Ovary (tissue), 10 donors: ENCODE measurements at places on chromosomes 1 and 21.

DNA sequence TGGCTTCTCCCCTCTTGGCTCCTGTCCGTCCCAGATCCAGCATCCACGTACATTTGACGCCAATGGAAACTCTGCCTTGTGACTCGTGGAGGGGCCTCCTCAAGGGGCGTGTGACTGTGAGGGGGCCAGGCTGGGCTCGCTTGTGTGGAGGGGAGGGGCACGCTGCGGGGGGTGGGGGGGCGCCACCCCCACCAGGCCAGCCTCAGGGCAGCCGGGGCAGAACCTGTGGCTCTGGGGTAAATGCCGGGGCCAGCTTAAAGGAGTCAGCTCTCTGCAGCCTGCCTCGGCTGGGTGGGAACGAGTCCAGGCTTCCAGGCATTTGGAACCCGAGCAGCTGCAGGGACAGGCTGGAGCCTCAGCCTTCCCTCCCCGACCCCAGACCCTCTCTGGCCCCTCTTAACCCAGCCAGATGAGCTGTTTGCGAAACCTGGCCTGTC lies 94.1 kb downstream of the SIK1 start:
- DNase-seq: no peak

DNA sequence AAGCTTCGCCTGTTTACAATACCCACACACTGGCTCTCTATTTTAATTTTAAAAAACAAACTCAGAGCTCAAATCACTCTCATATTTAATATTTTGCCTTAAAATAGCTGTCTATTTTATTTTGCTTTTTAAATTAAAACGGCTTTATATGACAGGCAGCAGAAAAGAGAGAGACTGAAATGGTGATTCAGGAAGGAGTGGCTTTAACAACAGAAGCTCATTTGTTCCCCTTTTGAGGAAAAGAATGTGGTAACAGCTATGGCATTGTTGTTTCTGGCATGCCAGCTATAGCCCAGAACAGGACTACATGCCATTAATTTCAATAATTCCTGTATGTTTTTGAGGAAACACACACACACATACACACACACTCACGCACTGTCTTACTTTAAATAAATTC lies 234.2 kb upstream of the PTBP2 start:
- DNase-seq: no peak

DNA sequence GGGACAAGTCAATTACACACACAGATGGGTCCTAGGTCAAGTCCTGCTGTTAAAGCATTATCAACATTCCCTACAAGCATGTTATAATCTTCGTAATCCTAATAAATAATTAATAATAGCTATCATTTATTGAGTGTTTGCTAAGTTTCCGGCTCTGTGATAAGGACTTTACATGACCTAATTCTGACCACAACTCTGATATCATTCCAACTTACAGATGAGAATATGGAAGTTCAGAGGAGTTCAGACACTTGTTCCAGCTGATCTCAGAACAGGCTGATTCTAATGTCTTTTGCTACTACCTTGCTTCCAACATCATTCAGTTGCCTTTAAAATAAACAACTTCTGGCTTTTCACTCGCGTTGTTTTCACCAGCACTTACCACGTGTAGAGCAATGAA lies 770.1 kb upstream of the CXADR start:
- DNase-seq: no peak

GRCh38 chr1:203274603-203275381 lies 30.5 kb upstream of the BTG2 start:
- peak; percentile 72 for DNase-seq

GRCh38 chr1:241586905-241587512 lies 53.2 kb downstream of the CHML start:
- DNase-seq: no peak

DNA sequence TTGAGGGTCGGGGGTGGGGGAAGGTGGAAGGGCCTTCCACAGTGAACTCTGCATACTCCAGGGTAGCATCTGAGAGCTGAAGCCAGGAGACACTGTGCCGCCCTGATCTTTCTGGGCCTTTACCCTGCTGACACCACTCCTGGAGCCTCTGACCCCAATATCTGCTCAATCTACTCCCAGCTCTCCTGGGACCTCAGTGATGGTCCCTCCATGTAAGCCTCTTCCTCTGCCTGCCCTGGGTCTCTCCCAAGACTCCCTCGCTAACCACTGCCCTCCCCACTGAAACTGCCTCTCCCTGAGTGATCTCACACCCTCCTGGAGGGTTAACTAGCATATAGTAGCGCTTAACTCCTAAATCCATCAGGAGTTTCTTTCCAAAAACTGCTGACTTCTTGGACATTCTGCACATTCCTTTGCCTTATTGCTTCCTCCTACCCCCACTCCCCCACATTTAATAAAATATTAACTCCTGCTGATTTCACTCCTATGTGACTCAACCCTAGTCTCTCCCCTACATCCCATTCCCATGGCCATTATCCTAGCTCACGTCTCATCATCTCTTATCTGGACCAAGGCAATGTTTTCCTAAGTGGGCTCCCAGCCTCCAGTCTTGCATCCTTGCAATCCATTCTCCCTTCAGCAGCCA lies 145.6 kb downstream of the HMGB4 start:
- DNase-seq: no peak

GRCh38 chr1:154328318-154329151 lies 3.2 kb downstream of the ATP8B2 start:
- DNase-seq: peak; percentile 94

GRCh38 chr1:245823408-245824147 lies 668.8 kb downstream of the KIF26B start:
- no peak for DNase-seq

- peak; percentile 32 for DNase-seq
Measured at GRCh38 chr1:59061876-59062275, 235.0 kb upstream of the FGGY start.

DNA sequence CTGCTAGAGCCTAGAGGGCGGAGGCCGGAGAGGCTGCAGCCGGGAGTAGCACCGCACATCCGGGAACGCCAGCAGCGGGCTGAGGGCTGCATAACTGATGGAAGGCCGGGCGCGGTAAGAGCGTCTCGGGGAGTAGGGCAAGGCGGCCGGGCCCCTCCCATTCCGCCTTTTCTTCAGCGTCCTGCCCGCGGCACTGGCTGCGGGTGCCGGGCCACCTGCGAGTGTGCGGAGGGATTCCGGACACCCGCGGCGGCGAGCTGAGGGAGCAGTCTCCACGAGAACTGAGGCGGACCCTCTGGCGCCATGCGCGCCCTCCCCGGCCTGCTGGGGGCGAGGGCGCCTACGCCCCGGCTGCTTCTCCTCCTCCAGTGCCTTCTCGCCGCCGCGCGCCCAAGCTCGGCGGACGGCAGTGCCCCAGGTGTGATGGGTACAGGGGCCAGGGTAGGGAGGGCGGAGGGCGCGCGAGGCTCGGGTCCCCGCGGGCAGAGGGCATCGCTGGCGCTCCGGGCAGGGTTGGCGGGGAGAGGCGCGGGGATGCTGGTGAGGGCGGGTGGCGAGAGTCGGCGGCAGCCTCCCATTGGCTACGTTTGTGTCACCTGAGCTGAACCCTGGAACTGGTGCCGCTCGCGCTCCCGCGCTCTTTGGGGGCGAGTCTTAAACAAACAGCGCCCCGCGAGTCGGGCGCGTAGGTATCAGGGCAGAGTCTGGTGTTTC lies 334.4 kb downstream of the SRGAP2C start:
- peak; percentile 7 for DNase-seq

GRCh38 chr1:234527346-234527745 lies 48.4 kb upstream of the TARBP1 start:
- no peak for DNase-seq

DNA sequence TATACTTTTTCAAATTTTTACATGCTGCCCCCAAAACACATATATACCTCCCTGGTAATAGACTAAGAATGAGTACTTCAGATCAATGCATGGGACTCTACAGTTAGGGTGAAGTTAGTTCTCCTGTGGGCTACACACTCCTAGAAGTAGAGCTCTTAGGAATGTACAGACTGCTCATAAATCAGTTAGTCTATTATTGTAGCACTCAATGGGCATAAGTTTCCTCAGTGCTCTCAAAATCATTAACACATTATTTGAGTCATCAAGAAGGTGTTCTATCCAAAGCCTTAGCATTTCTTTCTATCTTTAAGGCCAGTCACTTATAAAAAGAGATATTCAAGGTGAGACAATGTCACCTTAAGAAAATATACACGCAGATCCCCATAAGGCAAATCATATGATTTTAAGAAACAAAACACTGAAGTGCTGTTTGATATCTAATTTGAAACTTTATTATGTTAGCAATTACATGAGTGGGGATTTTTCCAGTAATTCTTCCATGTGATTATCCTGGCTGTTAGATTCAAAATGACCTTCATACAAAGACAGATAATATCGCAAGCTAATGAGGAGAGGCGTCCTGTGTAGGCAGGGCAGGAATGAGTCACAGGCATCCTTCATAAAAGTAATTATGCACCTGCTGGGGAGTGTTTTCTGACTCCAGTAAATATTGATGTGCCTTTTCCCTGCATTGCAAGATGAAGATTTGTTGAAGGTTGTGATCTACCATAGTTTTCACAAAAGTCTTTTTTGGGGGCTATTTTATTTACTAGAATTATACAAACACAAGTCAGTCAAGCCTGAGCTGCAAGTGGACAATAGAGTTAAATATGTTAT lies 167.2 kb upstream of the ATP1B1 start:
- DNase-seq: no peak

DNA sequence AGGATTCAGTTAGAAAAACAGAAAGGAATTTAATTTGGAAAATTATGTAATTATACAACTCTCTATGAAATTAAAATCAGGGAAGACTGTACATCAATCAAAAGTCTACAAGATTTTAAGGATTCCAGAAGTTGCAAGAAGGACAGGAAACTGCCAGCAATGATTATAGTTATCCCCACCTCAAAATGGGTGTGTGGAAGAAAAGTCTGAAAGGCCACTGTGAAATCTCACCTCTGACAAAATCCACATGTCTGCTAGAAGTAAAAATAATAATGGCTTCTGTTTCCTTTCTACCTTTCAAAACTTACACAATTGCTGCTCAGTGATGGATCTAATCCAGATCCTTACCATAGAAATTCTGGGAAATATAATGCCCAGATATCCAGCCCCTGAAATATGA lies 708.1 kb upstream of the ADGRL4 start:
- DNase-seq: no peak

- DNase-seq: no peak
Measured at GRCh38 chr1:185014941-185015340, 30.4 kb upstream of the RNF2 start.

- no peak for DNase-seq
Measured at GRCh38 chr1:169098380-169098779, 8.1 kb upstream of the ATP1B1 start.

DNA sequence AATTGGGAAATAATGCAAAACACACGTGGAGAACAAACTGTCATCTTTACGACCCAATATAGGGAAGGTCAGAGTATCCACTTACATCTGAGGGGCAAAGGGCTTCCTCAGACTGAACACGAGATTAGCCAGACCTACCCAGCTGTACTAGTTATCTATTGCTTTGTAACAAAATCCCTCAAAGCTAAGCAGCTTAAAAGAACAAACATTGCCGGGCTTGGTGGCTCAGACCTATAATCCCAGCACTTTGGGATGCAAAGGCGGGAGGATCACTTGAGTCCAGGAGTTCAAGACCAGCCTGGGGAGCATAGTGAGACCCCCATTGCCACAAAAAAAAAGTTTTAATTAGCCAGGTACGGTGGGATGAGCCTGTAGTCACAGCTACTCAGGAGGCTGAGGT lies 262.8 kb downstream of the LTN1 start:
- no peak for DNase-seq

DNA sequence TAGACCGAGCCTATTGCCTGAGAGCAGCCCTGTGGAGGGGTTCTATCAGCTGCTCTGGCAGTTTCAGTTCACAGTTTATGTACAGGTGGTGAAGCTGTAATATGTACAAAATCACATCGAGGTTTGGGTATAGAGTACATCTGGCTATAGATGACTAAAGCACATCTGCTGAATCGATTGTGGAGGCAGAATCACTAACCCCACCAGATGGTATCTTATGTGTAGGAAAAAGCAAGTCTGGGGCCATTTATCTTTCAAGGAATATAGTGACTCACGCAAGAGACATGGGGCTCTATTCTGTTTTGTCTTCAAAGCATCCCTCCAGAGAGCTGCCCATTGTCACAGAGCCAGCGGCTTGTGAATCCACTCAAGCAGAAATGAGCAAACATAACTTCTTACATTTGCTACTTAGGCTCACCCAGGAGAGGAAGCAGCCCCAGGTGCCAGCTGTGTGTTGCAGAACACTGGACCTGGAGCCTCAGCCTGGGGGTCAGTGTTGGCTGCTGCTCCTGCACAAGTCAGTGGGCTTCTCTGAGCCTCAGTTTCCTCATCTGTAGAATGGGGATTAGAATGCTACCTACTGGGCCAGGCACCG lies 21.3 kb downstream of the MIIP start:
- peak; percentile 69 for DNase-seq

- no peak for DNase-seq
Measured at GRCh38 chr1:155844860-155845421, 12.1 kb downstream of the GON4L start.

- no peak for DNase-seq
Measured at GRCh38 chr1:161733526-161733925, 12.2 kb downstream of the FCRLB start.

DNA sequence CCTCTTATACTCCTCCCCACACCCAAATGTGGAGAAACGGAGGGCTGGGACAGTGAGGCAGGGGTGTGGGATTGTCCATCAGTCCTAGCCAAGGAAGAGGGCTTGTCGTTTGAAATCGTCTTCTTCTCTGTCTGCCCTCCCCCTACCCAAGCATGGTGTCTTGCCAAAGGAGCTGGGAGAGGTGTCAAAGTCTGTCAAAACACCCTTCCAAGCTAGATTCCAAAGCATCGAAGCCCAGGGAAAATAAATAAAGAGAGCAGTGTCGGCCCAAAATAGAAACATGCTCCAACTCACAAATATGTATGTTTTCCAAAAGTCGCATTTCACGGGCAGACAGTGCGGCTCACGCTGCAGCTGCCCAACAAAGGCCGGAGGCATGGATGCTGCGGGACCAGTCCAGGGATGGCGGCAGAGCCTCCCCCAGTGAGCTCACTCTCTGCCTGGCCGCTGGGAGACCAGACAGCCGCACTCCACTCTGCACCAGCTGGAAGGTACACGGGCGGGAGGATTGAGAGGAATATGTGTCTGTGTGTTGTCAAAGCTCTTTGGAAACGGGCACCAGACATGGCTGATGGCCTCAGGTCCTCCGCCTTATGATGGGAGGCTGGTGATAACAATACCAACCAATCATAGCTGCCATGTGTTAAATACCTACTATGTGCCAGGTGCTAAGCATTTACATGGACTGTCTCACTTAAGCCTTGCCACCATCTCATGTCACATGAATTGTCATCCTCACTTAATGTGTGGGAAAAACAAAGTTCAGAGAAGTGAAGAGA lies 3.9 kb downstream of the DISP3 start:
- DNase-seq: no peak

GRCh38 chr1:236913371-236914037 lies 90.7 kb downstream of the MT1HL1 start:
- DNase-seq: no peak

GRCh38 chr1:167121375-167122120 lies 27.7 kb downstream of the STYXL2 start:
- no peak for DNase-seq

- DNase-seq: no peak
Measured at GRCh38 chr1:72253132-72253531, 29.2 kb downstream of the NEGR1 start.
